ENCODE measurements at places on chromosomes 11 and 22.
A peak's percentile ranks its signal among the peaks of the same experiment; 100 is the strongest.

GRCh38 chr11:93567401-93567895 is 24.3 kb upstream of the SMCO4 start:
- no peak for DNase-seq

GRCh38 chr11:10526974-10527918 is 13.7 kb downstream of the RNF141 start:
- no peak for DNase-seq

- DNase-seq: no peak
Observed at GRCh38 chr22:46774253-46774979, 12.0 kb downstream of the TBC1D22A start.

DNA sequence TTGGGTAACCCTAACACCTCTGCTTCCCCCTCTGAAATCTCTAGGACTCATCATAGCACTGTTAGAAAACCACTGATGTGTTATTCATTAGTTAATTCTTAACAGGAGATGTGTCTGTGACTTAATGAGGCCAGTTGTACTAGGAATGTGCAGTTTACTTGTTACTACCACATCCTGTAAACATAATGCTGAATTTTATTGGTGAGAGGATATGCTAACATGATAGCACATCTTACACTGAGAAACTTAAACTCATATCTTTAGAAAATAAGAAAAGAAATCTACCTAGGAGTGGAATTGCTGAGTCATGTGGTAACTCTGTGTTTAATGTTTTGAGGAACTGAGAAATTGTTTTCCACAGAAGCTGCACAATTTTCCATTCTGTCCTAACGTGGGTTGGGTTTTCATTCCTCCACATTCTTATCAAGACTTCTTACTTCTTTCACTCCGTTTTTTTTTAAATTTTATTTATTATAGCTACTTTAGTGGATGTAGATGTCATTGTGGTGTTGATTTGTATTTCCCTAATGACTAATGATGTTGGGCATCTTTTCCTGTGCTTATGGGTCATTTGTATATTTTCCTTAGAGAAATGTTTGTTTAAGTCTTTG is 33.7 kb downstream of the RNF121 start:
- DNase-seq: no peak

DNA sequence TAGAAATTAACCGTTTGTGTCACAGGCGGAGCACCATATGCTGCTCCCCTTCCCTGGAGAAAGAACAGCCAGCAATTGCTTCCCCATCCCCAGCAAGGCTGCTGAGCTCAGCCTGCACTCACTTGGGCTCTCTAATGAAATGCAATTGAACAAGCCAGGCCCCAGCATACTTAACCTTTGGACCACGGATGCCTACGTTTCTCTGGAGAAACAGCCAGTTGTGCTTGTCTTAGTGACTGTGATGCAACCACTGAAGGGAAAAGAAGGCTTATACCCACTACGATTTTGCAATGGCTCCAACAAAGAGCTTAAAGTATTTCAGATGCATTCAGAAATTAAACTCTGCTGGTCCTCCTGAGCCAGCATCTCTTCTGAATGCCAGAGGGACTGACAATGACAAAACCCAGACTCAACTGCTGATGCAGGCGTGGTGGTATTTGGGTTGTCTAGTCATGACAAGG is 51.3 kb upstream of the SESN3 start:
- DNase-seq: no peak

DNA sequence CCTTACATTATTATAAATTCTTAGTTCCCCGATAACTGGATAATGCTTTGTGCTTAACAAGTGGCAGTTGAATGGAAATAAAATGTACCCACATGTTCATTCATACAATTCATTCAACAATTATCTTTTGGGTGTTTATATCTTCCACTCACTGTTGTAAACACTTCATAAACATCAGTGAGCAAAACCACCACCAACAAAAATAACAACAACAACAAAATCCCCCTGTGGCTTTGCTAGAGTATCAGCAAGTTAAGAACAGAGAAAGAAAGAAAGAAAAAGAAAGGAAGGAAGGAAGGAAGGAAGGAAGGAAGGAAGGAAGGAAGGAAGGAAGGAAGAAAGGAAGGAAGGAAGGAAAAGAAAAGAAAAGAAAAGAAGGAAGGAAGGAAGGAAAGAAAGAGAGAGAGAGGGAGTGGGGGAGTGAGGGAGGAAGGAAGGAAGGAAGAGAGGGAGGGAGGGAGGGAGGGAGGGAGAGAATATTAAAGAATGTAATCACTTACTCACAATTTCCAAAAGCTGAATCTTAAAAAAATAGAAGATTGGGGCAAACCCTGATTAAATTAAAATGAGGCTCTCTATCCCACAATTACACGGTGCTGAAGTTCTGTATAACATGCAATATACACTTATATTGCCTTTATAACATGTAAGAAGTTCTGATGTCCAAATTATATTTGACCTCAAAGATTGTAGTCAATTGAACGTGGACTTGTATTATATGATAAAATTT is 2238.8 kb downstream of the LRRC4C start:
- no peak for DNase-seq

DNA sequence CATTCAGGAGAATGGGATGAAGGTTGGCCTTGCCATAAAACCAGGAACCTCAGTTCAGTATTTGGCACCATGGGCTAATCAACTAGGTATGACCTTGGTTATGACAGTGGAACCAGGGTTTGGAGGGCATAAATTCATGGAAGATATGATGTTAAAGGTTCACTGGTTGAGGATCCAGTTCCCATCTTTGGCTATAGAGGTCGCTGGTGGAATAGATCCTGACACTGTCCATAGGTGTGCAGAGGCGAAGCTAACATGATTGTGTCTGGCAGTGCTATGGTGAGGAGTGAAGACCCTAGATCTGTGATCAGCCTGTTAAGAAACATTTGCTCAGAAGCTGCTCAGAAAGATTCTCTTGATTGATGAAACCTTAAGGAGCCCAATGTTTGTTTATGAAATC is 5.7 kb downstream of the NF2 start:
- no peak for DNase-seq

- no peak for DNase-seq
Observed at GRCh38 chr11:33543823-33544222, 156.8 kb downstream of the C11orf91 start.

DNA sequence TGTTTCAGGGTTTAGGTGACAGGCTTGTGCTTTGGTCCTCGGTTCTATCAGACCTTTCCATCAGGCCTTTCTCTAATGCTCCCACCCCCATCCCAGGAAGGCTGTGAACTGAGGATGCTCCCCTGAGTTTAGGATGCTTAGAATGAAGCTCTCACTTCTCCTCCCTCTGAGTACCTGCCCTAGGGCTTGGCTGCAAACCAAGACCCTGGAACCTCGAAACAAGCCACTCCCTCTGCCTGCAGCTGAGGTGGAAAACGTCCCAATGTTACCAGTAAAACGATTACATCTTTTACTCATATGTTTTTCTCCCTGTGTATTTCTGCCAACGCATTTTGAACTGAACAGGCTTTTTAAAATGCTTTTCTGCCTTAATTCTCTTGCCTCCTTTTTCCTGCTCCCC is 54.5 kb upstream of the BMAL1 start:
- DNase-seq: no peak

GRCh38 chr22:28925916-28926315 is 42.5 kb downstream of the ZNRF3 start:
- no peak for DNase-seq

- DNase-seq: no peak
Observed at GRCh38 chr11:47860536-47860935, 12.4 kb upstream of the NUP160 start.

- no peak for DNase-seq
Observed at GRCh38 chr11:61639816-61640443, 40.3 kb upstream of the DAGLA start.

DNA sequence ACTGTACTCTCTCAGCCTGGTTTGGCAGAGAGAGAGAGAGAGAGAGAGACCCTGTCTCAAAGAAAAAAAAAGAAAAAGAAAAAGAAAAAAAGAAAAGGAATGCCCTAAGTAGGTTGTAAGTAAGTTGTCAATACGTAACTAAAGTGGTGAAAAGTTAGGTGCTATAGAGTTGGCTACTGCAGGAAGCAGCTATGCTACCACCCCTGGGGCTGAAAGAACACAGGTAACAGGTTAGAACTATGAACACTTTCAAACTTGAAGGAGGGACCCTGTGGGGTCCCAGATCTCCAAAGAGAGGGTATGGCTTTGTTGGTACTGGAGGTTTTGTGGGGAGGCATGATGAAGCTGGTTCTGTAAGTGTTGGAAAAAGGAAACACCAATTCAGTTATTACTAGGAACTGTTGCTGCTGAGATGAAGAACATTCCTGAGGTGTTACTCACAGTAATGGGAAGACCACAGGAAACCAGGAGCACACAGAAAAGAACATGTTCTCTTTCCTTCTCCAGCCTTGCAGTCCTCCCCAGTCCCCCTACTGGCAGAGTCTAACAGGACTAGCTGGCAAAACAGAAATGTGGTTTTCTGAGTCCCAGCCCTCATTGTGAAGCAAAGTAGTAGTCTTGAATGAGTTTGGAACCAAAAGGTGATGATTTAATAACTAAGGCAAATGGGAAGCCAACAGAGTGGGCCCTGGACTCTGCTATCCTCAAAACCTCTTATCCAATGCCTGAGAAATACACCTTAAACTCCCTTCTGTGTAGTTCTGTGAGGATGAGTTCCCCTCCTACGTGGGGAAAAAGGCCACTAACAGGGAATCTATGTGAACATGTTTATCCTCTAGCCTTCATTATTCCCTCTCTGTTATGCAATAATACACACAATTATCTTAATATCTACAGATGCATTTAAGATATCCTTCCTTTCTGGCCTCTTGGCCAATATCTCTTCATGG is 427.0 kb upstream of the DDI1 start:
- DNase-seq: peak; percentile 33

- no peak for DNase-seq
Observed at GRCh38 chr11:15747671-15748070, 608.7 kb downstream of the SOX6 start.

DNA sequence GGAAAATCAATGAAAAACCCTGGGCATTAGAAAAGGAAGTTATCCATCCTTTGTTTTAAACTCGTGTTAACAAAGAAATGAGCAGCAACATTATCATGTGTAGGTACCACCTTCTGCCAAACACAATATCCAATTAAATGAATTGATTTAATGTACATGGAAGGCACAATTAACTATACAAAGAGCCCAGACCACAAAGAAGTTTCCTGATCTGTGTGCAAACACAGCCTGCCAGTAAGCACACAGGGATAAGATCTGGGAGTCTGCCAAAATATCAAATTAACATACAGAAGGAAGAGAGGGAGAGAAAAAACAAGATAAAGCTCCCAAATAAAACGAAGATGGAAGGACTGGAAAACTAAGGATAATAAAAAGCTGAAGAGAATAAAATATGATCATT is 54.1 kb upstream of the SLC25A1 start:
- DNase-seq: no peak

GRCh38 chr11:108568195-108568858 is 25.2 kb downstream of the EXPH5 start:
- no peak for DNase-seq

DNA sequence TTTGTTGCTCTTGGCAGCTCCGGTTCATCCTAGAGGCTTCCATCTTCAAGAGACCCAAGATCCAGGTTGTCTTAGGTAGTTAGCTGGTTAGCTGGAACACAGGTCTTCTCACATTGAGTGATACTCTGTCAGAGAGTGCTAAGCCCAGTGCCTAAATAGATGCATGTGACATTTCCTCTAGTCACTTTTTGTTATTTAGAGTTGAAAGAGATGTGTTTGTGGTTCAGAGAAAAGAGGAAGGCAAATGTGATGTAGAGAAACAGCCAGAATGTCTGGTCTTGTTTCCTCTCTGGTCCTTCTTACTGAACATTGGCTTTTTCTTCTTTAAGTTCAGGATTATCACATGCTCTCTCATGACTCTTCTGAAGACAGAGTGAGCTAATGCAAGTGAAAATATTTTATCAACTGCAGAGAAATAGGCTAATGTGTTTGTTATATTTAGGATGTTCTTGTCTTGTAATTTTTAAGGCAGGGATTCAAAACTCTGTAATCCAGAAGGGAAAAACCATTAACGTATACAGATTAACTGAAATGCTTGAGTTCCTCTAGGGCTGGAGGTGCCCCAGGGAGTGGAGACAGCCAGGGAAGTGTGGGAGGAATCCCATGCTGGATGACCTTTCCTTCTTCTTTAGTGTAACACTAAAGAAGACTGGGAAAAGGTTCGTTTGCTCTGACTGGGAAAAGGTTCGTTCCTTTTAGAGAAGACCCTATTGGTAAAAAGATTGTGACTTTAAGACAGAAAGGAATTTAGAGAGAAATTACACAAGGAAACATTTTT is 75.4 kb downstream of the SWAP70 start:
- no peak for DNase-seq

- no peak for DNase-seq
Observed at GRCh38 chr11:73466643-73467042, 90.4 kb downstream of the RELT start.

DNA sequence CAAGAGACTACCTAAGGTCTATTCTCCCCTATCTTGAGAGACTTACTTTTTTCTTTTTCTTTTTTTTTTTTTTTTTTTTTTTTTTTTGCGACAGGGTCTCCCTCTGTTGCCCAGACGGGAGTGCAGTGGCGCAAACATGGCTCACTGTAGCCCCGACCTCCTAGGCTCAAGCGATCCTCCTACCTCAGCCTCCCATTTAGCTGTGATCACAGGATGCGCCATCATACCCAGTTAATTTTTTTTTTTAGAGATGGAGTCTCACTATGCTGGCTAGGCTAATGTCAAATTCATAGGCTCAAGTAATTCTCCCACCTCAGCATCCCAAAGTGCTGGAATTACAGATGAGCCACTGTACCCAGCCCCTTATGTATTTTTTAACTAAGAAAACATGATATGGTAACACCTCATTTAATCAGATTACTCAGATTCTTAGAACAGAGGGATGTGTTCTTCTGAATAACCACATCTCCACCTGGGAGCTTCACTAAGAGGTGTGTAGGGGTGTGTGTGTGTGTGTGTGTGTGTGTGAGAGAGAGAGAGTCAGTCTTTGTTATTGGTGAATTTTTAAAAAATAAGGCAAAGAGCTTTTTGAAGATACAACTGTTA is 102.9 kb downstream of the USP35 start:
- DNase-seq: no peak

DNA sequence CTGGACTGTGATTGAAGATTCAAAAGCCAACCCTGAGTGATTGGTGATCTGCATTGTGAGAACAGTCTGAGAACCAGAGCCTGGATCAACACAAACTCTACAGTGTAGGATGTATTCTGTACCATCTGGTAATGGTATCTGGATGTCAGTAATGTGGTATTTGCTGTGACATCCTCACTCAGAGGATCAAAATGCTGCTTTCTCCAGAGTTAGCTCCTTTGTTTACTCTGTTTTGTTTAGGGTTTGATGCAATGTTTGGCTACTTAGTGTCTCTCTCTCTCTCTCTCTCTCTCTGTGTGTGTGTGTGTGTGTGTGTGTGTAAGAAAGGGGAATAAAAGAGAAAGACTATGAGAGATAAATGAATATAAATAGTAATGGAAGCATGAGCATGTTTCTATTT is 24.3 kb downstream of the CASP4 start:
- DNase-seq: no peak

GRCh38 chr11:17894929-17895658 is 117.8 kb downstream of the SERGEF start:
- DNase-seq: no peak

DNA sequence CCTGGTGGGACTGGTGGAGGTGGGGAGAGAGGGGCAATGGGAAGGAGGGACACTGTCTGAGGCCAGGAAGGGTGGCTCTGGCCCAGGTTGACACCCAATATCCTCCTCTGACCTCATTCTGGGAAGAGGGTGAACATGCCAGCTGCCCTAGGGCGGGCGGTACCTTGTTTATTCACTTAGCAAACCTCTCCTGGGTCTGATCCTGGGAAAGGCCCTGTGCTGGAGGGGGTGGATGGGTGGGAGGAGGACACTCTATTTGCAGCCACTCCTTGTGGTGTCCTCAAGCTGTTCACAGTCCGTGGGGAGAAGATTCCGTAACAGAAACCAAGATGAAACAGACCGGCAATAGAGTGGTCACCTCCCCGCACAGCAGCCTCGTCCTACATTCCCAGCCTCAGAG is 49.7 kb upstream of the EIF3D start:
- no peak for DNase-seq

Data from brain pericyte (primary cell).